ENCODE measurements at places on chromosomes 4 and X.

DNA sequence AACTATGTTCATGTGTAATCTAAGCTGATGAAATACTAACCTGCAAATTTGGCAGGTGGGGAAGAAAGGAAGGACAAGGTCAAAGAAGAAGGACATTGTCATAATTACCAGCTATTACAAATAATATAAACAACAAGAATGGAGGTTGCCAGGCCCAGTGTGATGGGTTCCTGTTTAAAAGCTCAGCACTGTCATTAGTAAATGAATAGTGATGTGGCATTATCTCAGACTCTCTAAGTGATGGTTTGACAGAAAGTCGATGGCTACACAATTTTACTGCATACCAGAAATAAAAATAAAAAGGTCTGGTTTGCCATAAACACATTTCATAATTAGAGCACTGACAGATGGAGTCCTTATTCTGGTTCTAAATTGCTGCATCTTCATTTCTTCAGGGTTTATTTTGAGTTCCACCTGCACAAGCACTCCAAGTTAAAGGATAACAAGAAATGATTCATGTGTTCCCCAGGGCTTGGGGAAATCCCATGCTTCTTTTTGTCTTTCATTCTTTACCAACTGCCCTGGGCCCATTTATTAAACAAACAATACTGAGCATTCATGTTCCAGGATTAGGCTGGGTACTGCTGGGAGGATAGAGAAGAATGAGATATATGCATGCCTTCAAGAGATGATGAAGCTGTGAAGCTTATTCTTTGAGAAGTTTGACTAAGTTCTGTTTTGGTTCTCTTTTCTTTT lies 367.8 kb upstream of the RASGEF1B start:
- DNase-seq: no peak

DNA sequence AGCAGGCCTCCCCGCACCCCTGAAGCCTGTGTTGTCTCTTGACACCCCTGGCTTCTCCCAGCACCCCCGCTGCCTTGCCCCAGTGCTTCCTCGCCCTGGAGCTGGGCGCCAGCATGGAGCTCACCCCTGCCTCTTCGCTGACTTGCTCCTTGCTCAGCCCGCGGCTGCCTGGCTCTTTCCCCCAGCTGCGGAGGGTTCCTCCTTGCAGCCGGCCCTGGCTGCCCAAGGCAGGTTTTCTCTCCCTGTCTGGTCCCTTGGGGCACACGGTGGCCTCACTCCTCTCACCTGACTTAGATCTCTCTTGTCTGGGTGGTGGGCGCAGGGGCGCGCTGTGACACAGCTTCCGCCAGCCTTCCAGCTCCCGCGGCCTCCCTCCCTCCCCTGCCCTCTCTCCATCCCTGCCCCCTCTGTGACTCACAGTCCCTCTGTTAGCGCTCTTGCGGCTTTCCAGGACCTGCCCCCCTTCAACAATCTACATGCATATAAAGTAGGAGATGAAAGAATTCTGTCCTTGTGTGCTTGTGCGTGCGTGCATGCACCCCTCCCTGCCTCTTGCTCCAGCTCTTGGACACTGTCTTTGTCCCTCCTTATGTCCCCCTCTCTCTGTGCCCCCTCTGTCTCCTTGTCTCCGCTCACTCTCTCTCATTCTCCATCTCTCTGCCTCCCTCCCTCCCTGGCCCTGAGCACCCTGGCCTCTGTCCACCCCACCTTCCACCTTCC lies 2.2 kb downstream of the PLXNB3 start:
- peak; percentile 37 for DNase-seq

DNA sequence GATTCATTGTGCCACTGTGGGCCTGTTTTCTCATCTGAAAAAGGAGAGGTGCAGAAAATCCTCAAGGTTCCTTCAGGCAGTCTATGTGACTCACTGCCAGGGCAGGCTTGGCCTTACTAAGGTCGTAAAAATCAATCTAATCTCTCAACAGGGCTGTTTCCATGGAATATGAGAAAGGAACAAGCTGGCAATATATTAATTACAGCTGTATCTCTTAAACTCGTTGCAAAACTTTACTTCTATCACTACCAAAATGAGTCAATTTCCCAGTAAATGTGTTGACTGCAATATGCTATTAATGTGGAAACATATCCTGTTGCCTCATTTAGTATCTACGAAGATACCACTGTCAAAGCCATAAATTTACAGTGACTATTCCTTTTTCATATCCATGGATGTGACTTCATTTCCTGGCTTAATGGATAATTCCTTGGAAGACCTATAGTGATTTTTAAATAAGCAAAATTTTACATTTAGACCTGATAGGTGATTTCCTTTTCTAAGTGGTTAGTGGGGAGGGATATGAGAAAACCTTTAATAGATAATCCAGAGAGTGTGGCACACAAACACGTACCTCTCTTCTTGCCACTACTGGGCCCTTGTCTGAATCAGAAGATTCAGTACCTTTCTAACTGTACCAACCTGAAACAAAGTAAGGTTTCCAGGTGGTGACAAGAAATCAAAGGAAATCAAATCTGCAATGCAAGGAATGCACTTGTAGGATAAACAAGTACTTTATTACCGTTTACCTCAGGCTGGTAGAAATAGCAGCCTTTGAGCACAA lies 127.4 kb upstream of the FTHL17 start:
- DNase-seq: no peak

- no peak for DNase-seq
Observed at GRCh38 chr4:14184265-14184664, 556.7 kb upstream of the BOD1L1 start.

DNA sequence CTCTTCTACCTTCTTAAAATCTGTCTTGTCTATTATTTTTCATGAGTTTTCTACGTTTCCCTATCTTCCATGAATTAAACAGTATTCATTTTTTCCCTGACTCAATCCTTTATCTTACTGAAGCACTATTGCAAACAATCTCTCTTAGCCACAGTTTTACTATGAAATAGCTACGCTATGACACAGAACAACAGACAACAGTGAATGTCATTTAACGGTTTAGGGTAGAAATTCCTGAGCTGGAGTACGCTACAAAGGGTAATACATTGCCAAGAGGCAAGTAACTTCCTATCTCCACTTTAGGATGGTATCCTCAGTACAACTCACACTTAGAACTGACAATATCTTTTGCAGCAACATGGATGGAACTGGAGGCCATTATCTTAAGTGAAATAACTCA lies 552.6 kb downstream of the INPP4B start:
- no peak for DNase-seq

GRCh38 chrX:16979226-16979625 lies 32.8 kb downstream of the REPS2 start:
- DNase-seq: no peak

- DNase-seq: no peak
Observed at GRCh38 chrX:21813612-21814368, 25.6 kb upstream of the MBTPS2 start.

DNA sequence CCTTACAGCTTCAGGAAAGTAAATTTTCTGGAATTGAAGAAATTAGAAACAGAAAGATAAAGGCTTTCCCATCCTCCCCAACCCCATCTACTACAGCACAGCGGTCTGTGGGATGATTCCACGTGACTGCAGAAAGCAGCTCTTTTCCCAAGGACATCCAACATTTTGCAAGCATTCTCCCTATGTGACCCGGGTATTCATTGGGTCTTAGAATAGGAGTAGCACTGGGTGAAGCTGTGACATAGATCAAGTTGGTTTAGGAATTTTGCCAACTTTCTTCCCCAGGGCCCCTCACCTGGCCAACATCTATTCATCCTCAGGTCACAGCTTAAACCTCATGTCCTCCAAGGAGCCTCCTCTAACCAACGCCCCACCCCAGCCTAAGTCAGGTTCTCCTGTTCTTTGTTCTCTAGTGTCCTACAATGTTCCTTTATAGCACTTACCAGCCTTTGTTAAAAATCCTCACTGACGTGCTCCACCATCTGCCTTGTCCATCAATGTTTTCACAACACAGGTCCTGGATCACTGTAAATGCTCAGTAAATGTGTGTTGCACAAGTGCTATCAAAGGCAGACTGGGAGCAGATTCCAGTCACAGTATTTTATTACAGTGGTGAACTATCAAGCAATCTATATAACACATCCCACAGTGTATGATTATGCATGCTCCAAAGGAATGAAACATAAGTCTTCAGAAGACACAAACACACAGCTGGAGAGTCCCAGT lies 80.9 kb upstream of the MTM1 start:
- no peak for DNase-seq

- no peak for DNase-seq
Observed at GRCh38 chr4:29805245-29805644, 914.9 kb upstream of the PCDH7 start.

DNA sequence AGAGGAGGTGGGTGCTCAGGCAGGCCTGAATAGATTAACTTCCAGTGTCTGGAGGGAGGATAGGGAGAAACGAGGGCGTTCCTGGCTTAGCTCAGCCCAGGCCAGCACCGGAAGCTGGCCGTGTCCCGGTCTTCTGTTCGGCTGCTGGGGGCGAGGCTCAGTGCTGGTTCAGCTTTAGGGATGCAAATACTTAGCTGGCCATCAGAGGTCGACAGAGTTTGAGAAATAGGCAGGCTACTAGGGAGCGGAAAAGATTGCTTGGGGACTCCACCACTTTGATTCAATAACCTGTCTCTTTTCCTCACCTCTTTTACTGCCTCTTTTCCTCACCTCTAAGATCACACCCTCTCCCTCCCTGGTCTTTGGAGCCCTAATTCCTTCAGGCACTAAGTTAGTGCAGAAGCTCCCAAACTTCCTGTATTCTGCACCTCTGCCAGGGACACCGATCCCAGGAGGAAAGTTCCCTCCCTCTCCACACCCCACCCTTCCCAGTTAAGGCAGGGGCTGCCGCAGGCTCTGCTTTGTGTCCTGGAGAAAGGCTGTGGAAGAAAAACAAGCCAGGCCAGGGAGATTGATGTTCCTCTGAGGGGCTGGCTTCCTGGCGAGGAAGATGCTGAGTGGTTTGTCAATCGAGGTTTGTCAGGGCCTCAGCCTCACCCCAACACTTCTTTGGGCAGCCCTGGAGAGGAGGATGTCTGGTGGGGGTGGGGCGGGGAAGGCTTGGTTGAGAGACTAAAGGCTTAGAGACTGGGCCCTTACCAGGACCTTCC lies 6.0 kb upstream of the EFNB1 start:
- DNase-seq: no peak

GRCh38 chr4:5266991-5267390 lies 215.7 kb downstream of the STK32B start:
- no peak for DNase-seq
